Mesenteric fat pad (tissue), 1 donor: ENCODE measurements at places on chromosomes 5 and 9. TPM values are rescaled to one million over a fixed set of nuclear protein-coding genes. Genes with fewer than 3 reads are reported as not detected.

C9orf50 gene
- total RNA-seq, result not detected

TMEM174 gene
- not detected for total RNA-seq

UAP1L1 gene
- total RNA-seq, result 28.1 TPM

IL33 gene
- 40.1 TPM for total RNA-seq

GLDC gene
- 0.19 TPM for total RNA-seq

RAB3C gene
- 8.4 TPM for total RNA-seq

CCL19 gene
- total RNA-seq, result not detected

SREK1 gene
- total RNA-seq, result 51.7 TPM

MLANA gene
- total RNA-seq, result not detected

ZBED3 gene
- 21.6 TPM for total RNA-seq

HTR1A gene
- not detected for total RNA-seq

NEUROG1 gene
- not detected for total RNA-seq

TLE4 gene
- total RNA-seq, result 25.5 TPM

GZMA gene
- total RNA-seq, result 1.0 TPM

OBP2B gene
- not detected for total RNA-seq

HAPLN1 gene
- total RNA-seq, result not detected

ZNF608 gene
- total RNA-seq, result 15.3 TPM

PCDHA12 gene
- 0.29 TPM for total RNA-seq

SOX30 gene
- not detected for total RNA-seq

ST8SIA4 gene
- 17.5 TPM for total RNA-seq

ADGRD2 gene
- total RNA-seq, result not detected

PLEKHG4B gene
- not detected for total RNA-seq
